ENCODE measurements at places on chromosomes 7 and 10.

DNA sequence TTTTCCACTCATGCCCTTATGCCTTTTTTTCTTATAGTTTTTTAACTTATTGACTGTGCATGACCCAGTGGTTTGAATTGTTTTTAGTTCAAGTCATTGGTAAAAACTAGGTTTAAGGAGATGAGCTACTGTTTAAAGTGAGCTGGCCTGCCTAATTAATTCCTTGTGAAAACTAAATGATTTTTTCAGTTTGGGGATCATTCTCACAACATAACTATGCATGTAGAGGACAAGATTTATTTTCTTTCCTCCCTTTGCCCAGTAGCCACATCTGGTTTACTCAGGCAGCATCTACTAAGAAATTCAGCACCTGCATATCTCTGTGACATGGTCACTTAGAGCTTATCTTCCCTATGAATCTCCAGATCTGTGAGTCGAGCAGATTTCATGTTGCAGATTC is 1.7 kb downstream of the ADO start:
- DNase-seq = no peak

DNA sequence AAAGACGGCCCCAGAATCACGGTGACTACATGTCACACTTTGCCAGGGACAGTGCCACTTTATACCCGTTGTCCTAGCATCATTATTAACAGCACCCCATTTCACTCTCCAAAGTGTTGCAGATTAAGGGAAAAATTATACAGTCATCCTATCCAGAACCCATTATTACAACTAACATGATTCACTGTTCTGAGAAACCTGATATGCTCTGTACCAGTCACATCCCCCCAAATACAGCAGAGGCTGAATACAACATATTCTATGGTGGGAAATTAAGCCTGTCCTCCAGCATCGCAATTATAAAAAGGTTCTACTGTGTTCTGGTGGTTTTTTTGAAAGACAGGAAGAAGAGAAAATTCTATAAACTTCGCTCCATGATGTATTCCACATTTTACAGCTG is 162.1 kb downstream of the JAZF1 start:
- DNase-seq = no peak

- peak; percentile 100 for DNase-seq
These were observed 110.3 kb upstream of the LANCL2 start for GRCh38 chr7:55254596-55255495.

DNA sequence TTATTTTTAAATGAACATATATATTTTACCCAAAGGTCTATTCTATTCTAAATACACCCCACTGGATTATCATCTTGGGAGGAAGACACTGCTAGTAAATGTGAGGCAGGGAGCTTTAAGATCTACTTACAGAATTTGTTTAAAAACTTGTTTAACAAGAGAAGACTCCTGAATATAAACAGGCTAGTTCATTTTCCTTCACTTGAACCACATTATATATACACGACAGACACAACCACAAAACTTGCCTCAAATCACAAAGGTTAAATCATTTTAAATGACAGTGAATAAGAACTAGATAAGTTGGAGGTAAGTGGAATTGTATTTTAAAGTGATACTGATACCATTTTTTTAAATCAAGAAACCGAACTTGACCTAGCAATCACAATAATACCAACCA is 109.2 kb downstream of the ATE1 start:
- DNase-seq = no peak
